ENCODE measurements at places on chromosomes 4 and X.

DNA sequence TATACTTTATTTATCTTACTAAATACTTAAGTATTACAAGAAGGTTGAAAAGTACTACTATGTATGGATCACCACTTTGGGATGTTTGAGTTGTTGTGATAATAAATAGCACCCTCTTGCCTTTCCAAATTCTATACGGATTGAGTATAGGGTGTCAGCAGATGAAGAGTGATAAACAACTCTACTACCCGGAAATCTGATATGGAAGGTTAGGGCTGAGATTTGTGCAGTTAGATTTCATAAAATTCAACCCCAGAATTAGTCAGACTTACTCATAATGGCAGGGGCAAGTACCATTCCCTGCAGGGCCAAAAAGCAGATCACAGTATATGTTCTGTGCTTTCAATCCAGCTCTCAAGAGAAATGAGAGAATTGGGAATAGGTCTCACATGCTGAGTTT lies 1008.9 kb upstream of the PCDH7 start:
- DNase-seq = no peak

DNA sequence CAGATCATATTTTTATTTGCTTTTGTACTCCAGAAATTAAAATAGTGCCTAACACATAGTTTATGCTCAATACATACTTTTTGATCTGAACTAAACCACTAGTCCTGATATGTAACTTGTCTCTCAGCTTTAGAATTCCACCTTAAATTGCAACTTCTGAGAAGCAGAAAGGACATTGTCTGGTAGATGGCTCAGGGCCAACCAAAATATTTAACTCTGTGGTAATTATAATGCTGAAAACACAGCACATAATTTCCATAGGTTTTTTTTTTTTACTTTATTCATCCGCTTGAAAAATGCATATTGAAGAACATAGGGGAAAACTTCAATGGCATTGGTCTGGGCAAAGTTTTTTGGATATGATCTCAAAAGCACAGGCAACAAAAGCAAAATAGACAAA lies 59.3 kb downstream of the AREG start:
- no peak for DNase-seq

- DNase-seq = no peak
Measured at GRCh38 chrX:11640089-11640488, 25.6 kb downstream of the ARHGAP6 start.

- no peak for DNase-seq
Measured at GRCh38 chr4:112646632-112647537, 9.9 kb downstream of the LARP7 start.

GRCh38 chr4:76752861-76753501 lies 145.0 kb downstream of the SOWAHB start:
- DNase-seq = peak; percentile 81

- DNase-seq = no peak
Measured at GRCh38 chr4:104899863-104900262, 246.8 kb upstream of the TET2 start.

GRCh38 chrX:19874391-19875049 lies 12.9 kb downstream of the SH3KBP1 start:
- DNase-seq = no peak

DNA sequence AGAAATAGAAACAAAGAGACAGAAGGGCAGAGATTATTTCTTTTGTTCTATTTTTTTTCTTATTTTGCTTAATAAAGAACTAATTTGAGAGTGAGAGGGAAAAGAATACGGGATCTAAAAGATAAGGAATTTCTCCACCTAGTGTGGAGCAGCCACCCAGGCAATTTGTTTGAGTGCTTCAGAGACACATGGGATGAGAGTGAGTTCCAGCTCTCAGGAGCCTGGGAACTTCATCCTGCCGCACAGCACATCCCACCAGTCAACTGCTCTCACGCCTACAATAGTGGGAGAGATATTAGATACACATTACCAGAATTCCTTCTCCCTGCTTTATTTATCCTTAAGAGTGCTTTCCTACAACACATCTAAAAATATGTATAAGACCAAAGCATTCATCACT lies 946.4 kb downstream of the PDHA2 start:
- DNase-seq = no peak

DNA sequence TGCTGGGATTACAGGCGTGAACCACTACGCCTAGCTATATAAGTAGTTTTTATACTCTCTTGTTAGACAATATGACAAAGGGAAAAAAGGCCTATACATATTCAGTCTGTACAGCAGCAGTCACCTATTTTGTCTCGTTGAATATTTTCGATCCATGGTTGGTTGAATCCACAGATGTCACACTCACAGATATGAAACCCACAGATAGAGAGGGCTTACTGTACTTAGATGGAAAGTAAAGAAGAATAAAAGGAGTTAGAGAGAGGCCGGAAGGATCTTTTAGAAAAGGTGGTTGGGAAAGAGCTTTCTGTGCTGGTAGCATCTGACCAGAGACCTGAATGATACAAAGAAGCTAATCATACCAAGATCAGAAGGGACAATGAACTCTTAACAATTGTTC lies 38.3 kb upstream of the SPINK2 start:
- DNase-seq = no peak

GRCh38 chr4:118865091-118865708 lies 23.5 kb upstream of the SYNPO2 start:
- DNase-seq = peak; percentile 76

DNA sequence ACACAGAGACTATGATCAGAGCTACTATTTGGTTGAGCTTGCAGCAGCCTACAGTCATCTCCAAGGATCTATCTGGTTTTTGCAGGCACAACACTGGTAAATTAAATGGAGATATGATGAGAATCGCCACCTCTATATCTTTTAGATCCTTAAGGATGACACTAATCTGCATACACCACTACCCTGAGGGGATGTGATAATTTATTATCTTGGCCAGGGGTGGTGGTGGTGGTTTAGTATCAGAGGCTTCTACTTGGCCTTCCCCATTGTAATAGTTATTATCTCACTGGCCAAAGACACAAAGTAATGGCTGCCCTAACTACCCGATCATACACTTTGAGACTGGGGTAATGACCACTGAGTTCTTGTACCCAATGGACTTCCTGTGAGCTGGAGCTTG lies 21.2 kb downstream of the CCDC160 start:
- DNase-seq = no peak

DNA sequence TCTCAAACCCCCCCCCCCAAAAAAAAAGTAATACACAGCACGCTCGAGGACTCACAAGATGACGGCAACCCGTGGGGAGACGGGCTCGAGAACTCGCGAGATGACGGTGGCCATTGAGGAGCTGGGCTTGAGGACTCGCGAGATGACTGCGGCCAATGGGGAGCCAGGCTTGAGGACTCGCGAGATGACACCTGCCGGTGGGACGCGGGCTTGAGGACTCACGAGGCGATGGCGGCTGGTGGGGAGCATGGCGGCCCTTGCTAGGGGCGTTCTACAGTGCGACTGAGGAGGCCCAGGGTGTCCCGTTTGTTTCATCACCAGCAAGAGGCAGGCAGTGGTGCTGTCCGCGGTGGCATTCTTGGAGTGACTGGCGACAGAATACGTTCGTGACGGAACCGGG lies 172.4 kb upstream of the MAGEB16 start:
- no peak for DNase-seq

Measured in G401 (cell line).